ENCODE measurements at places on chromosomes 2 and 18. TPM values are rescaled to one million over a fixed set of nuclear protein-coding genes. Genes with fewer than 3 reads are reported as not detected.

Gene CROCC2
- not detected for total RNA-seq

Gene SERPINB11
- total RNA-seq = not detected

Gene SPP2
- not detected for total RNA-seq

Gene NDUFAF7
- 13.2 TPM for total RNA-seq
